ENCODE measurements at places on chromosomes 7 and 10. TPM values are rescaled to one million over a fixed set of nuclear protein-coding genes. Genes with fewer than 3 reads are reported as not detected.

Gene PCBD1
- total RNA-seq: 25.6 TPM

Gene ANKRD1
- total RNA-seq: not detected

Gene MYO1G
- 0.59 TPM for total RNA-seq

Gene MRC1
- 51.8 TPM for total RNA-seq

Gene UNCX
- not detected for total RNA-seq

Gene FIGNL1
- total RNA-seq: 48.2 TPM

Gene PDSS1
- total RNA-seq: 10.0 TPM

Gene ANK3
- total RNA-seq: 54.7 TPM

Gene PDE1C
- 15.9 TPM for total RNA-seq

DNA sequence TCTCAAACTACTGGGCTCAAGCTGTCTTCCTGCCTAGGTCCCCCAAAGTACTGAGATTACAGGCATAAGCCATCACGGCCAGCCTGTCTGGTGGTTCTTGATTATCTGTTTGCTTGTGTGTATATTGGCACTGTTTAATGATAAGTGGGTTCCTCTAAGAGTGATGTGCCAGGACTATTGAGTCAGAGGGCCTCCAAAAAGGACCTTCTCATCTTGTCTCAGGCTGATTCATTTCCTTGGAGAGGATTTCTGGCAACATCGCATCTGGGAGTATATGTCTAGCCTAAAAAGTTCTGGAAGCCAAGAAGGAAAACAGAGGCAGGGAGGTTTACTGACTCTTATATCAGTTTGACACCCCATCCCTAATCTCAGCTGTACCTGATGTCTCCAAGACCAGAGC lies 27.1 kb upstream of the AKAP9 start:
- no peak overlapping the region for H3K4me3 ChIP-seq
- H3K27me3 ChIP-seq: no peaks in the 10 kb centered on the region

GRCh38 chr7:104836976-104837375 lies 177.0 kb upstream of the KMT2E start:
- H3K27me3 ChIP-seq: no peaks in the 10 kb centered on the region
- no peak for DNase-seq
- H3K4me3 ChIP-seq: no peak overlapping the region
- no peaks in the 10 kb centered on the region for H3K4me1 ChIP-seq

DNA sequence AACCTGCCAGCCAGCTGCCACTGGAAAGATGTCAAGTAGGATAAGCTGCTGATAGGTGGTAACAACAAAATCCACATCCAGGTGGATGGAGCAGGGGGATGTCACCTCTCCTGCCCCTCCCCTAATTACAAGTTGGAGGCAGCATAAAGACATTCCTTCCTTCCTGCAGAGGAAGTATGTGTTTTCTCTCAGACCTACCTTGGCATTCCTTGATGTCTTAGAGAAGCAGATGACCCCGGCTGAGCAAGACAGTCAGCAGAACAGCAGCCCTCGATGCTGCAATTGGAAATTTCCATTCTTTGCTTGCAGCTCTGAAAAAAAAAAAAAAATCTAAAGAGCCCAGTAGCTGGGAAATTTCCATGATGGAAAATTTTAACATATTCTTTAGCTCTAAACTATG lies 137.5 kb upstream of the MKLN1 start:
- no peaks in the 10 kb centered on the region for H3K27me3 ChIP-seq
- no peak overlapping the region for H3K27ac ChIP-seq
- H3K4me3 ChIP-seq: no peak overlapping the region
- no peaks in the 10 kb centered on the region for H3K36me3 ChIP-seq
- no peaks in the 10 kb centered on the region for H3K4me1 ChIP-seq

DNA sequence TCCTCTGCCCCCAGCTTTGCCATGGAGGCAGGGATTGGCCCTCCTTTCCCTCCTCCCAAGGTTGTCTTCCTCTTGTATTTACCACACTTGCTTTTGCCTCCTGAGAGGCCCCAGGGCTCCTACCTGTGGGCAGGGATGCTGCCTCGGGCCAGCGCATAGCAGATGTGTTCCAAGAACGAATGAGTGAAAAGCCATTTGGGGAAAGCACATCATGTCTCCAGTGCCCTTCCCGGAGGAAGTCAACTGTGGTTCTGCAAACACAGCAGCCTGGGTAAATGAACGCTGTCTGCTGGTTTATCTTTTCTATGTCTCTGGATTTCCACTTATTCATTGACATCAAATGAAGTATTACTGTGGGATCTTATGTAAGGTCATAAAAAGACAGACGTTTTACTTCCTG lies 161.7 kb downstream of the FANK1 start:
- H3K36me3 ChIP-seq: no peaks in the 10 kb centered on the region
- H3K27me3 ChIP-seq: no peaks in the 10 kb centered on the region
- no peak for DNase-seq
- H3K4me1 ChIP-seq: no peaks in the 10 kb centered on the region

- no peaks in the 10 kb centered on the region for H3K4me1 ChIP-seq
- no peak for DNase-seq
- H3K4me3 ChIP-seq: no peak overlapping the region
- H3K27ac ChIP-seq: no peak overlapping the region
Measured at GRCh38 chr7:16619979-16620408, 25.6 kb downstream of the ANKMY2 start.

- H3K27me3 ChIP-seq: no peaks in the 10 kb centered on the region
- no peaks in the 10 kb centered on the region for H3K36me3 ChIP-seq
- DNase-seq: no peak
- H3K4me3 ChIP-seq: no peak overlapping the region
- H3K4me1 ChIP-seq: no peaks in the 10 kb centered on the region
Measured at GRCh38 chr7:120171406-120171805, 101.6 kb upstream of the KCND2 start.

DNA sequence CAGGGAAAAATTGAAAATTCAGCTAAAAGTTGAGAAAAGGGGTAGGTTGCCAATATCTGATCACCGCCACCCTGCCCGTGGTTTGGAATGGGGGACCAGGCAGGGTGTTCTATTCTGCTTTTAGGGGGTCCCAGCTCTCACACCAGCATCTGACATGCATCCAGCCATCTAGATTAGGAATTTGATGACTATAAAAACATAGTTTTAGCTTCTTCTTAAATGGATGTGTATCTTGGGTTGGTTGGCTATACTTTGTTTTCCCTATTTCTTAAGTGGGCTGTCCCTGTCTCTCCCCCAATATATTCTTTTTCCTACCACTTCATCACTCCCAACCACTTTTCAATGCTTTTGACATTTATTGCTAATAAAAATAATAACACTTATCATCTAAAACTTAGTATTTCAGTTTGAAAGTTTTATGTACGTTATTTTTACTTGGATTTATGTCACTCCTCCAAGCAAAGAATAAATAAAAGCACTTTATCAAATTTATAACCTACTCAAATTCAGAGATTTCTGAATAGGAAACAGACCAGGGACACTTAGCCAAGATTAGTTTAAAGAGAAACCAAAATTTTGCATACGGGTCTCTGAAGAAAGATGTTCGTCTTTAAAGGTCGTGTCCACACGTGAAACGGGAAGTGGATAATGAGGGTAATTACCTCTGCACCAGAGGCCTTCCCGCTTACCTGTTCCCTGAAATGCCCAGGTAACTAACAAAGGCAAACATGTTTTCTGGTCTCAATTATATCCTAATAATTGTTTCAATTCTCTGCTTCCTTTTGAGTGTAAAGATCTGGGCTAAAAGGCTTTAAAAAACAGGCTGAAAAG lies 233.2 kb upstream of the AUTS2 start:
- peaks cover 4% of the 10 kb centered on the region for H3K4me1 ChIP-seq
- H3K36me3 ChIP-seq: no peaks in the 10 kb centered on the region
- H3K4me3 ChIP-seq: peak overlapping the region; percentile 24
- H3K27ac ChIP-seq: peak overlapping the region; percentile 73
- no peaks in the 10 kb centered on the region for H3K27me3 ChIP-seq

DNA sequence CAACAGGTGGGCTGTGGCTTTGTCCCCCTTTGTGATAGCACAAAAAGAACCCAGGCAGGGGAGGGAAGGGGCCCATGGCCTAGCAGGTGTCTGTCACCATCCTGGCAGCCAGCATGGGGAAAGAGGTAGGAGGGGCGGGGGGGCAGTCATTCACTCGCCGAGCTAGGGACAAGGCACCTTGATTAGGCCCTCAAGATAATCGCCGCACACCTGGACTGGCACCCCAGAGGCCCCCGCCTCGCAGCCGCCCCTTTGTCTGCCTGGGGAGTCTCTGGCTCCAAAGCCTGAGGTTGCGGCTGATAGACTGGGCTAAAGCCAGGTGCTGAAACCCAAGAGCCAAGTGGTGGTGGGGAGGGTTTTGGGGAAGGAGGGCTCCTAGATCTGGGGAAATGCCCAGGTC lies 151.2 kb upstream of the PCBD1 start:
- H3K4me1 ChIP-seq: no peaks in the 10 kb centered on the region
- no peak overlapping the region for H3K27ac ChIP-seq
- H3K36me3 ChIP-seq: no peaks in the 10 kb centered on the region
- H3K4me3 ChIP-seq: no peak overlapping the region
- no peak for DNase-seq
- no peaks in the 10 kb centered on the region for H3K27me3 ChIP-seq

- DNase-seq: no peak
- no peak overlapping the region for H3K4me3 ChIP-seq
- no peak overlapping the region for H3K27ac ChIP-seq
- H3K27me3 ChIP-seq: peaks cover 49% of the 10 kb centered on the region
- peaks cover 10% of the 10 kb centered on the region for H3K4me1 ChIP-seq
Measured at GRCh38 chr10:129956876-129957673, 7.0 kb downstream of the EBF3 start.

DNA sequence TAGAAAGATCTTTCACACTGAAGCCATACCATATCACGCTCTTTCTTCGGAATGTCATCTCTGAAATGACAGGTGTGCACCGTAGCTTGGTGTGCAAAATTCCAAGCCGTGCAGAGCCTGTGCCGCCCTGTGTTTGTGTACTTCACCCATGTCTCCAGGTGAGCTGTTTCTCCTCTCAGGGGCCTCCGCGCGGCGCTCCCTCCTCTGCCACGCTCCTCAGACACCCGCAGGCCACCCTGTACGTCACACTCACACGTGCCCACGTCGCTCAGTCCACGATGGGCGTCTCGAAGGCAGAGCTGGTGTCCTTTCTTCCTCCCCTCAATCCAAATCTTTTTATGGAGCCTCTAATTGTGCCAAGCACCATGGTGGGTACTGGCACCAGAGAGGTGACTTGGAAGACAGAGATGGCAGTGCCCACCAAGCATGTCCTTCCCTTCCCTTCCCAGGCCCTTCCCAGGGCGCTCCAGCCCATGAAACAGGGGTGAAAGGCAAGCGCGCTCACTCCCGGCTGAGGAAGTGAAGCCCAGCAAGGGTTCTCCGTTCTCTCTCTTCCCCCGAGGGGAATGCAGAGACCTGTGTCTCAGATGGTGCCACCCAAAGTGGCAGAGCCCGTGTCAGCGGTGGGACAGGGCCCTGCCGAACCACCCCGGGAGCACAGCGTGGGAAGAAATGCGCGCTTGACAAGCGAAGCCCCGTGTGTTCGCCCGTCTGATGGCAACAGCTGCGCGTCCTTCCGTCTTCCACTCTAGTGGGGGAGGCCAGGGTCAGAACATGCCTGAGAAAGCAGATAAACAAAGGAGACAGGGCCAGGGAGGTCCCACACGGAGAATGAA lies 292.5 kb upstream of the SHH start:
- DNase-seq: no peak
- no peak overlapping the region for H3K4me3 ChIP-seq
- no peaks in the 10 kb centered on the region for H3K4me1 ChIP-seq
- no peaks in the 10 kb centered on the region for H3K27me3 ChIP-seq

GRCh38 chr7:151697515-151697895 lies 177.8 kb upstream of the RHEB start:
- H3K4me3 ChIP-seq: no peak overlapping the region
- no peaks in the 10 kb centered on the region for H3K4me1 ChIP-seq
- H3K27ac ChIP-seq: no peak overlapping the region

GRCh38 chr10:103882285-103883007 lies 27.1 kb upstream of the SH3PXD2A start:
- H3K27me3 ChIP-seq: no peaks in the 10 kb centered on the region
- H3K36me3 ChIP-seq: no peaks in the 10 kb centered on the region
- no peak overlapping the region for H3K4me3 ChIP-seq
- no peaks in the 10 kb centered on the region for H3K4me1 ChIP-seq

DNA sequence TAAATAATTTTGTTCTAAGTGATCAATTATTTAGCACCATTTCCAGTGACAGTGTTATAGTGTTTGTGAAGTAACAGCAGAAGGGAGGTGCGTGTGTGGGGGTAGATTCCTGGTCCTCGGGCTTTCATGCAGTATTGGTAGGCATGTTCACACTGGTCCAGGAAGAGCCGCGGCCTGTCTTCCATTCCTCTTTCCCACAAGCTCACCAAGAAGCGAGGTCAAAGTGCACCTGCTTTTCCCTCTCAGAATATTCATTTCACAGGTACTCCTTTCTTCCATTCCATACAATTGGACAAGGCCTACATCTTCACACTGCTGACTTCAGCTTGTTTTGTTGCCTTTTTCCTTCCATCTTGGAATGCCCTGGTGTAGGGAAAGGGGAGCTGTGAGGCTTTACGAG lies 151.8 kb upstream of the CELF2 start:
- no peak overlapping the region for H3K27ac ChIP-seq
- H3K36me3 ChIP-seq: no peaks in the 10 kb centered on the region
- DNase-seq: no peak
- H3K4me3 ChIP-seq: no peak overlapping the region

DNA sequence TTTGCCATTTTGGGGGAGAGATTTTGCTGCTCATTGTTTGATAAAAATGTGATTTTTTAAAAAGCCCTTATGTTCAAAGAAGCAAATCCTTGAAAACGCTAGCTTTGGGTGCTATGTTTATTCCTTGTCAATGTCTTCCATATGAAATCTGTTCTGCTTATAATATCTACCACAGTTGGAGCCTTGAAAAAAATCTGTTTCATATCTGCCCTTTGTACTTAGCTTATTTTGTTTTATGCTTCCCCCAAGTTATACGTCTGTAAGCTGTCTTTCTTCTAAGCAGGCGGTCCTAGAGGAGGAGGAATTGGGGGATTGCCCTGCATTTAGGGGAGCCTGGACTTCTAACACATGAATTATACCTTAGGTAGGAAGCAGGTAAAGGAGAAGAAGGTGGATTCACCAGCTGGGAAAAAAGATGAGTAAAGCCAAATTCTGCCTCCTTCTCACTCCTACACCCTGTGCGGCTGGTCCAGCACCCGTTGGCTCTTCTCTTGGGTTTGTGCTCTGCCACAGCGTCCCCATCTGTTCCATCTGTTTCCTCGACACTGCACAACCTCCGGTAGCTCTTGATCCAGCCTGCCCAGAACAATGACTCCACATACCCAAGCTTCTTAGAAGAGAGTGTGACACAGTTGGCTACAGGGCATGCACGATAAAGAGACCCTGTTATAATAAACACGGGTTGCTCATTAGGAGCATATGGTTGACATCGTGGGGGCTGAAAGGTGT lies 31.9 kb upstream of the NEUROD6 start:
- no peak overlapping the region for H3K4me3 ChIP-seq
- no peaks in the 10 kb centered on the region for H3K4me1 ChIP-seq
- no peak overlapping the region for H3K27ac ChIP-seq
- no peaks in the 10 kb centered on the region for H3K36me3 ChIP-seq

Data from uterus (tissue), 4 donors.